Inflammatory macrophage (primary cell): ENCODE measurements at places on chromosomes 16 and 17.

DNA sequence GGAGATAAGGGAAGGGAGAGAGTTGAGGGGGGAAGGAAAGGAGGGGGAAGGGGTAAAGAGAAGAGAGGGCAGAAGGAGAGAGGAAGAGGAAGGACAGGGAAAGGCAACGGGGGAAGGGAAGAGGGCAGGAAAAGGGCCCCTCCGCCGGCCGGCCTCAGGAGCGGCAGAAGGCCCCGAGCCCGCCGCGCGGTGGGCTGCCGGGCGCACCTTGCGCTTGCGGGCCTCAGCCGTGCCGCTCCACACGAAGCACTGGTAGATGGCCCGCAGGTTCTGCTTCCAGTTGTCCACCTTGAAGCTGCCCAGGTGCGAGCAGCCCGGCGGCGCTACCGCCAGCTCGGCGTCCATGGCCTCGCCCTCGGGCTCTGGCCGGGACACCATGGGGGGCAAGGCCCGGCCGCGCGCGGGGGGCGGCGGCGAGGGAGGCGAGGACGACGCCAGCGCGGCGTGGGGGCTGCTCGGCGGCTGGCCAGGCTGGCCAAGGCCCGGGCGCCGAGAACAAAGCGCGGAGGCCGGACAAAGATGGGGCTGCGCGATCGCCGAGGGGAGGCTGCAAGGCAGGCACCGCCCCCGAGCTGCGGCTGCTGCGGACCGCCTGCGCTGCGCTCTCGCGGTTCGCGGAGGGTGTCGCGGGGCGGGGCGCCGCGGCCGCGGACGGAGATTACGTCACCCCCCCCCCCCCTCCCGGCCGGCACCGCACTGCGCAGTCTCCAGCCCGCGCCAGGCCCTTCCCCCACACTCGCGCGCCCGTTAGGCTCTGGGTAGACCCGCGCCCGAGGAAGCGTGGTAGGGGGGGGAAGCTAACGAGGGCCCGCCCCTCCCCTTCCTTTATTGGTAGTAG, at the start of gene USP22:
USP22 (minus strand) TSS at position 554 of the 838 bp plus-strand sequence; CDS start at position 378, 176 bp downstream.
- DNase-seq: no peak

- DNase-seq: no peak
Observed at GRCh38 chr16:19744670-19745069, 26.6 kb downstream of the IQCK start.

DNA sequence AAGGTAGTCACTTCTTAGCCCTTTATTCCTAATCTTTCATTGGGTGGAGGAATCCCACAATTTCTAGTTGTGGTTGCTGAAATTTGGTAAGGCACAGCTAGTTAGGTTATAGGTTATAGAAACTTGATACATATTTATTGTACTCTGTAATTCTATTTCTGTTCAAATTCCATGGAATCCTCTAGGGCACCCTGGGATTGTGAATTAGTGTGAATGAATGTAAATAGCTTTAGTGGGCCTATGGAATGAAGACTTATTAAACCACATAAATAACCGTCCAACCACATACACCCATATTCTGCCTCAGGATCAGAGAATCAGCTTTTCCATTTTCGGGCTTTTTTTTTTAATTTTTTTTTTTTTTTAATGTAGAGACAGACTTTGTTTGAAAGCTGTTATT, 9.2 kb downstream of the TANC2 start:
- DNase-seq: no peak

DNA sequence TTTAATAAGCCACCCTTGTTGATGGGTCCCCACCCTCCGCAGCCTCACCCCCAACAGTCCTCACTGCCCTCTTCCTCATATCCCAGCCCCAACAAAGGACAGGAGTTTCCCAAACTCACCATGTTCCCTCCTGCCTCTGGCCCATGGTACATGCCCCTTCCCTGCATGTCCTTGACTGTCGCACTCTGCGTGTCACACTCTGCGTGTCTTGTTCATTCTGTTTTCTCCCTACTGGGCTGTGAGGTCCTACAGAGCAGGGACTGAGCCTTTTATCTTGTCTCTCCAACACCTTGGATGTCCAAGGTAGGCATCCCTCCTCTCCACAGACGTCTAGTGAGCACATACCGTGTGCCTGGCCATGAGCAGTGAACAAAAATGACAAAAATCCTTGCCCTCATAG, 154.7 kb downstream of the SOCS1 start:
- DNase-seq: no peak

DNA sequence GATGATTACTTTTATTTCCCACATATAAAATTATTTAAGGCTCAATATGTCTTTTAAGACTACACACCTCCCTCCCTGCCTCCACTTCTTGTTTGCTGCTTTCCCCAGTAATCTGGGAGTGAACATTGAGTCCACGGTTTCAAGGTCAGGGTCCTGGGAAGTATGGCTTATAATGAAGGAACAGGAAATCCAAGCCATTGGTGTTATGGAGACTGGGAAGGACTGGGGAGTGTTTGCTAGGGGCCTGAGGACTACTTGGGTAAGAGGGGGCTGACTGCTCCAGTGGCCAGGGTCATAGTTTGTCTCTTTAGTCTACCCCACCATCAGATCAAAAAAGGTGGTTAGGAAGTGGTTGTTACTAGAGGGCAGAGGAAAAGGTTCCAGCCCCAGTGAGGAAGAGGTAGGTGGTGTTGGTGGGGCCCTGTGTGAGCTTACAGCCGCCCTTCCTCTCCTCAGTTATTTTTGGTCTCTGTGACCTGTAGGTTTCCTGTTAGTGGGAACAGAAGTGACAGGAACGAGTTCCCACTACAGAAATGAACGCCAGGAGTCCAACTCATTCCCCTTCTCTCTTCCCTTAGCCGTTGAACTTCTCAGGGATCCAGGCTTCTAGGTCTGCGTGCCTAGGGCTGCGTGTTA, 742 bp upstream of the SLC16A13 start:
- no peak for DNase-seq

DNA sequence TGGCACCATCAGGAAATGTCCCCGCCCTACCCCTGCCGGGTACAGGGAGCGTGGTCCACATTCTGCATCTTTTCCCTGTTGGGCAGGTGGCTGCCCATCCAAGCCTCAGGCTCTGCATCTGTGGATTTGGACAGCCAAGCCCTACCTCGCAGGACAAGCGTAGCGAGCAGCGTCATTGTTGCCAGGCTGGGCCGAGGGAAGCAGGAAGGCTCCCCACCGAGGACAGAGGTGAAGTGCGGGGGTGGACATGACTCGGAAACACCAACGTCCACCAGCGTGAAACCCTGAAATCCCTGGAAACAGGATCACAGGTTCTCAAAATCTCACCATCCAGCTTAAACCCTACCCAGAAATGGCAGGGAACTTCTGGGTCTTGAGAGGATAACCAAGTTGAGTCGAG, 73.6 kb downstream of the SOCS1 start:
- peak; percentile 42 for DNase-seq

DNA sequence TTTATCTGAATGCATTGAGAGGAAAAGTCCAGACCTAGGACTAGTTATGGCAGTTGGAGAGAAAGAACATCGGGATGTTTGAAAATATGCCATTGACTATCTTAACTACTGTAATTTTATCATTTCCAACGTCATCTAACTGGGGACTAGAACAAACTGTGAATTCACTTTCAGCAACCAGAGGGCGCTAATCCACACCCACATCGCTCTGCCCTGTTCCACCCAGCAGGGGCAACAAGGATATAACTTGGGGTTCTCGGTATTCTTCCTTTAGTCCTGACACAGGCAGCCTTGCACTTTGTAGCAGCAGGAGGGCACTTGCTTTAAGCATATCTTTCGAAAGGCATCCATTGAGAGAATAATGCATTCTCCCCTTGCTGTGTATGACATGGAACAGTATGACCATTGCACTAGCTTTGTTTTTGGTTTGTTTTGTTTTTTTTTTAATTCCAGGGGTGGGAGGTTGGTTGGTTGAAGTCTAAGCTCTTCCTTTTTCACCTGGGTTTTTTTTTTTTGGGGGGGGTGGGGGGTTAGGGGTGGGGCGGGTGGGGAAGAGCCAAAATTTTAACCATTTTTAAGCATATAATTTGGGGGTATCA, 31.5 kb downstream of the SIAH1 start:
- DNase-seq: peak; percentile 81

GRCh38 chr17:10646392-10646990, 10.6 kb downstream of the MYH3 start:
- DNase-seq: peak; percentile 69

- peak; percentile 61 for DNase-seq
Observed at GRCh38 chr16:53509906-53510703, 7.1 kb upstream of the AKTIP start.

GRCh38 chr17:43758497-43759174, at the start of gene SOST:
TSS of gene SOST (minus strand) at chr17:43758791. CDS start at chr17:43758741, 50 bp downstream.
- DNase-seq: no peak

- no peak for DNase-seq
Observed at GRCh38 chr16:76816475-76816874, 374.5 kb upstream of the MON1B start.

DNA sequence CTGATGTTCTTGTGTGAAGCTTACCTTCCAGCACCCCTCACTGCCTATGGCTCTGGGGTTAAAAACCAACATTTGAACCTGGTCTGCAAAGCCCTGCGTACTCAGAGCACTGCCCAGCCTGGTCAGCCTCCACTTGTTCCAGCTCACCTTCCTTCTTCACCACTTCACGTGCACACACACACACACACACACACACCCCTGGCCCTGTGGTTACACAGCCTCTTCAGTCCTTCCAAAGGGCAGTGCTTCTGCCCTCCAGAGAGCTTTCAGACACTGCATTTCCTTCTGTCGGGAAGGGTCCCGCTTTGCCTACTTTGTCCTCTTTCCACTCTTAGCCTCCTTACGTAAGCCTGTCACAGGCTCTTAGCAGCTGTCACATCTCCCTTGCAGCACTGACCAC, 9.6 kb upstream of the TMEM220 start:
- DNase-seq: no peak

DNA sequence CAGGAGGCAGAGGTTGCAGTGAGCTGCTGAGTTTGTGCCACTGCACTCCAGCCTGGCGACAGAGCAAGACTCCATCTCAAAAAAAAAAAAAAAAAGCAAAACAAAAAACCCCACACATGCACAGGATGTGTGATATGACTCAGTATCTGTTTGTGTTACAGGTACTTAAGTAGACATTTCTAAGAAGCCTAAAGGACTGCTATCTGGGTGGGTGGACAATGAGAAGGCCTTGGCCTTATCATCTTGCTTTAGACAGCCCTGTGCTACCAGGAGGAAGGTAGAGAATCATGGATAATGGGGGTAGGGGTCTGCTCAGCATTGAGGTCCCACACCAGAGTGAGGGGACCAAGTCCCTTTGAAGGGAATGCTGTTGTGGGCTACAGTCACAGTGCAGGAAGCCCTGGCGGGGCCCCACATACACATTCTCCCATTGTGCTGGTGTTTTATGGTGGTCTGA, 26.7 kb downstream of the PLD6 start:
- DNase-seq: no peak

DNA sequence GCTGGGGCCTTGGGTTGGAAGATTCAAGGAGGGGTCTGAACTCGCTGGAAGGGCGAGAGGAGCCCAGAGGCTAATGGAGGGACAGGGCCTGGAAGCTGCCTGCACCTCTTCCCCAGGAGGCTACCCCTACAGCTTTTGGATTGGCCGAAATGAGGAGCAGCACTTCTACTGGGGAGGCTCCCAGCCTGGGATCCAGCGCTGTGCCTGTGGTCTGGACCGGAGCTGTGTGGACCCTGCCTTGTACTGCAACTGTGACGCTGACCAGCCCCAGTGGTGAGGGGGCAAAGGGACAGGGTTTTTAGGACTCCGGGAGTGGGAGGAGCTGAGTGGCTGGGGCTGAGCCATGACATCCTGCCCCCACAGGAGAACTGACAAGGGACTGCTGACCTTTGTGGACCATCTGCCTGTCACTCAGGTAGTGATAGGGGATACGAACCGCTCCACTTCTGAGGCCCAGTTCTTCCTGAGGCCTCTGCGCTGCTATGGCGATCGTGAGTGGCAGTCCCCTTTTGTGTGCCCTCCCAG, 8.8 kb downstream of the CNTNAP1 start:
- DNase-seq: no peak

DNA sequence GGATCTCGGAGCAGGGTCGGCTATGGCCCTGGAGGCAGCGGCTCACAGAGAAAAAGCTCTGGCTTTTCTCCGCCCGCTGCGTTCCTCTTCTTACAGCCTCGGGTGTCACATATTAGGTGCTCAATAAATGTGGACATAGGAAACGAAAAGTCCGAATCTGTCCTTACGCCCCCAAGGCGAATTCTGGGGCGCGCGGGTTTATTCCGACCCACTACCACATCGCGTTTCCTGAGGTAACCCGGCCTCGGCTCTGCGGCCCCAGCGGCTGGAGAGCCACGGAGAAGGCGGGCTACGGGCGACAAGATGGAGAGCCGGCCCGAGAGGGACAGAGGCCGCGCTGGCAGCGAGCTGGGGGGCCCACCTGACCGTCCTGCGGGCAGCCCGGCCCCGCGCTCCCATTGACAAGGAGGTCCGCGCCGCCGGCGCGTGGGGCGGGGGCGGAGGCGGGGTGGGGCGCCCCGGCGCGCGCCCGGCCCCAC, 573 bp upstream of the GNAO1 start:
- DNase-seq: no peak

DNA sequence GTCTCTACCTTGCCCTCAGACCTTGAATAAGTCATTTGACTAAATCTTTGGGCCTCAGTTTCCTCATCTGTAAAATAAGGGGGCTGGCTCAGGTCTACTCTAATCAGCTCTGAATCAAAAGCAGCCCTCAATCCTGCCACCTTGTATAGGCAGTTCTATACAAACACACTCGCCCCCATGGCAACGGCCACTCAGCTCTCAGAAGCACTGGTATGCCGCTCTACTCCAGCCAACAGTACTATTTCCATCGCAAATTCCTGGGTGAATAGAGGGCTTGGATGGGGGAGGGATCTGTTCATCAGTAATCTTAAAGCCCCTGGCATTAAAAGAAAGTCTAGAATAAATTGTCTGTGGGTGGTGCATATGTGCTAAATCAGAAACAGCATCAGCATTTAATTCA, 21.2 kb upstream of the TAOK1 start:
- DNase-seq: no peak

DNA sequence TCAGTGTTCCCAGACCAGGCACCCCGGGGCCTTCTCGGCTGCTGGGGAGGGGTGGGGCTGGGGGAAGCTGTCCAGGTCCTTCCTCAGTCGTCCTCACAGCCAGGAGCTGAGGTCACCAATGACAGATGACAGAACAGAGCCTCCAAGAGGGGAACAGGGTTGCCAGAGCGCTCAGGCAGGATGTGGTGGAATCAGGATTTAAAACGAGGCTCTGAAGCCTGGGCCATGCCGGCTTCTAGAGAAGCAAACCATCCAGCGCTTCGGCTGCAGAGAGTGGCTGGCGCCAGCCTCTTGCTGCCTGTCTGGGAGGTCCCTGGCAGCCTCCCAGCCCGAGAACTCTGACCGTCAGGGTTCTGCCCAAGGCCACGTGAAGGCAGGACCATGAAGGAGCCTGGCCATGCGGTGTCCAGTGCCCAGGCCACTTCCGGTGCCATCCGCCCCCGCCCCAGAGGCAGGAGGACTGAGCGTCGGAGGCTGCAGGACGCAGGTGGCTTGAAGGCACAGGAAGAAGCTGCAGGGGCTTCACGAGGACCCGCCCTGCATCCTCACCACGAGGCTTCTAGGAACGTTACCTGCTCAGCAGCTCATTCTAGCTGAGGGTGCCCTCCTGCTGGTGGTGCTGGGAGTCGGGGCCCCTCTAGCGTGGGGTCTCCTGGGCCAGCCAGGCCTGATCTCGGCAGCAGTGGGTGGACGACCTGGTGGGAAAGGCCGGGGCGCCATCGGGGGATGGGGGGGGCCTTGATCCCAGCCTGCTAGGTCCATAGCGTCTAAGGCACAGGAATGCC, 78.5 kb downstream of the KLHDC4 start:
- no peak for DNase-seq
